ENCODE measurements at places on chromosomes 2 and 18. TPM values are rescaled to one million over a fixed set of nuclear protein-coding genes. Genes with fewer than 3 reads are reported as not detected.
A peak's percentile ranks its signal among the peaks of the same experiment; 100 is the strongest.

GRCh38 chr2:128834880-128835252 lies 516.2 kb upstream of the HS6ST1 start:
- DNase-seq = no peak

- no peak for DNase-seq
These were observed 450.2 kb upstream of the KLHL29 start for GRCh38 chr2:22934747-22935146.

DNA sequence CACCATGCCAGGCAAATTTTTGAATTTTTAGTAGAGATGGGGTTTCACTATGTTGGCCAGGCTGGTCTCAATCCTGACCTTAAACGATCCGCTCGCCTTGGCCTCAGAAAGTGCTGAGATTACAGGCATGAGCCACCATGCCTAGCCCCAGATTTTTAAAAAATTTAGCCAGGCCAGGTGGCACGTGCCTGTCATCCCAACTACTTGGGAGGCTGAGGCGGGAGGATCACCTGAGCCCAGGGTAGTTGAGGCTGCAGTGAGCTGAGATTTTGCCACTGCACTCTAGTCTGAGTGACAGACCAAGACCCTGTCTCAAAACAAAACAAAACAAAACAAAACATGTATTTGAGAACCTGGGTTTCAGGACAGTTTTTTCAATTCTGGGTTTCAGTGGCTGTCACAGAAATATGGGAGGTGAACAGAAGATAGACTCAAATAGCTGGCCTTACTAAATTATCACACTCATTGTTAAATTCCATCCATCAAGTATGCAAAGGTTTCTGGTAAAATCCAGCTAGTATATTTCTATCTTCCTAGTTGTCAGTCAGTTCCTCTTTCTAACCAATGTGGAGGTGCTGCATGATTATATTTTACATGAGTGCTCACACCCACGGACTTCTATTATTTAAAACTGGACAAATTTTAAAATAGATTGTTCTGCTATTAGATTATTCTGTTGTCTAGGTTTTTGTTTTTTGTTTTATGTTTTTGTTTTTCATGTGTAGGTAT lies 5.4 kb downstream of the ALPG start:
- no peak for DNase-seq

DNA sequence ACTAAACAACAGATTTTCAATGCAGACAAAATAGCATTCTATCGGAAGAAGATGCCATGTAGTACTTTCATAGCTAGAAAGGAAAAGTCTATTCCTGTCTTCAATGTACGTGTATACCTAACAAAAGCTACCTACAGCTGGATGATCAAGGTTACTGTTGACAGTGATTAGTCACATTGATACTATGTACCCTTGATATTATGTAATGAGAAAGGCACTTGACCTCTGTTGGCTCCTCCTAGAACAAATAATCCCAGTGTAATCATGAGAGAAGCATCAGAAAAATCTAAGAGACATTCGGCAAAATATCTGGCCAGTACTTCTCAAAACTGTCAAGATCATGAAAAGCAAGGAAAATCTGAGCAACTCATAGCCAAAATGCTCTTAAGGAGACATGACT lies 44.4 kb upstream of the LRRTM4 start:
- DNase-seq = no peak

GRCh38 chr2:3143602-3144001 lies 234.0 kb downstream of the EIPR1 start:
- DNase-seq = no peak

DNA sequence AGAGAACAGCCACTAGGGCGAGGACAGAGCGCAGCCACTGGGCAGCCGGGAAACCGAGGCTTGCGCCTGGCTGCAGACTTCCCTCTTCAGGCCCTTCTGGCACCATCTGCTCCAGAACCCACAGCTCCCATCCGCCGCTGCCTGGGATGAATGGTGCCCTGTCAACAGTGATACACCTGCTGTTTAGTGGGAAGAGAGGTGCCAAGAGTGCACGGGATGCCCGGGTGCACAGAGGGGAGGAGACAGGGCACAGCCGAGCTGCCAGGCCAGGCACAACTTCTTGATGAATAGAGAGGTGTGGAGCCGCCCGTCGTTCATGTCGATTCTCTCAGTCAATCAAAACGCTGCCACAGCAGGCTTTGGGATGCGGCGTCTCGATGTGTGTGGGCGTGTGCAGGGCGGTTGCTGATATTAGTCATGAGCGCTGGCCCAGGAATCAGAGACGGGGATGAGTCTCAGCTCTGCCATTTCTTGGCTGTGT lies 39.5 kb downstream of the RRM2 start:
- DNase-seq = no peak

DNA sequence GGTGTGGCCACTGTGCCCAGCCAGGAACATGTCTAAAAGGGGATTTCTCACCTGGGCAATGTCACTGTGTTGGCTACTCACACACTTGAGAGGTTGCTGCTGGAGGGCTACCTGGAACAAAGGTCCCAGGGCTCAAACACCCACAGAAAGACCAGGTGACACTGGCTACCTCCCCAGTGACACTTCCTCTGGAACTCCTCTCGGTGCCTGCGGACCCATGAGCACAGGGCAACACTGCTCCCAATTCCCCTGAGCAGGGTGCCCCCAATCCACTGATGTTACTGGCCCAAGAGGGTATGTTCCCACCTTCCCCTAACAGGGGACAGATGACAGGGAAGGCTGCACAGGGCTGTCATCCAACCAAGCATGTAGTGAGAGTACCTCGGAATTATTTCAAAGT lies 5.8 kb downstream of the NPPC start:
- DNase-seq = no peak

DNA sequence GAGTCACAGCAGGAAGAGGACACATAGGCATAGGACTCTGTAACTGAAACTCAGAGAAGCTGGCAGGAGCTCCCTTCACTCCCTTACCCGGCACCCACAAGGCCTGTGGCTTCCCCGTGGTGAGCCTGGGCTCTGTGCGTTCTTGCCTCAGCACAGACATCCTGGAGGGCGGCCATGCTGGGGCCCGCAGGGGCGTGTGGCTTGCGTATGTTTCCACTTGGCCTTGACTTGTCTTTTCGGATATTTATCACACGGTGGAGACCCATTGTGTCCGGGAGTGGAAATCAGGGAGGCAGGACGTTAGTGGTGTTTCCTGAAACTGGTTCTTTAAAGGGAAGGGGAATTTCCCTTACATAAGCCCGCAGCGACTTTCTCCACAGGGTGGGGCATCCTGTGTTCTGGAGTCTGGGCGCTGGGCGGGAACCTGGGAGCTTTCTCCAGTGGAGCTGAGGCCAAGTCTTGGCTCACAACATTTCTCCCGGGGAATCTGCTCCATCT lies 49.9 kb upstream of the EML6 start:
- DNase-seq = peak; percentile 54

DNA sequence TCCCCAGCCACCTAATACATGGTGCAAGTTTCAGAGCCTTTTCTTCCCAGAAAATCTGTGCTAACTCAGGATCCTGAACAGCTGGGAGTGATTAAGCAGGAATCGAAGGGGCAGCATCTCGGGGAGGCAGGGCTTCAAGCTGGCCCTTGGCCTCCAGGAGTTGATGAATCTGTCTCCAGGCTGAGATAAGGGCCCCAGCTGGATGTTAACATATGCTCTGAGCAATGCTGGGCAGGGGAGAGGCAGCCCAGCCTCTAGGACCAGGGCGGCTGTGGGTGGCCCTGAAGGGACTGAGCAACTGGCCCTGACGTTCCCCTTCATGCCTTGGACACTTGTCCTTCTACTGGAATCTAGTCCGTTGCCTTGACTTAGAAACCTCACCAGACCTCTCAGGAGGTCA lies 84.1 kb upstream of the EPC2 start:
- DNase-seq = peak; percentile 19

The LYPD6 gene
- total RNA-seq = 4.2 TPM

DNA sequence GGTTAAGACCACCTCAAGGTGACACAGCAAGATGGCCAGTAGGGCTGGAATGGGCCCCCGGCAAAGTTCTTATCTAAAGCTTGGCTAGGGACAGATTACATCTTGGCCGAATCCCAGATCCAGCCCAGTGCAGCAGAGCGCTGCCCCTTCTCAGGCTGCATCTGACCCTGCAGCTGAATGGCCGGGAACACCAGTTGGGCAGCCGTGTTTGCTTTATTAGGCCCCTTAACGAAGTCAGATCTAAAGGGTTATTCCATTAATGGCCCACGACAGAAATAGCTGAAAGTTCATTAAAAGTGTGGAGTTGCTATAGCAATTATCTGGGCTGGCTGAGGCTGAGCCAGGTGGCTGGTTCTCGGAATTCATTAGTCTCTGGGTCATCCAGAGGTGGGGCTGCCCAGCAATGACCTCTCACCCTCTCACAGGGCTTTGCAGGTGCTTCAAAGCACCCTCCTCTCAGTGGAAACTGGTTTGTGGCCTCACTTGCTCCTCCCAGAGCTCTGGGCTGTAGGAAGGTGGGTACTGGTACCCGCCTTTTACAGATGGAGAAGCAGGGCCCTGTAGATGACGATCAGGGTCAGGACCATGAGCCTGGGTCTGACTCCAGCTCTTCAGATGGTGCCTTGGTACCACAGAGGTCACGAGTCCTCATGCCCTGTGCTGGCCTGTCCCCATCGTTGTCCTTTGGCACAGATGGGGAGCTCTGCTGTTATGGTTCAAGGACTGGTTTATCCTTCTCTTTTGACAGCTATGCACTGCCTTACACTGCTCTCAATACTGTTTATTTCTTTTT lies 68.8 kb downstream of the EMX1 start:
- no peak for DNase-seq

DNA sequence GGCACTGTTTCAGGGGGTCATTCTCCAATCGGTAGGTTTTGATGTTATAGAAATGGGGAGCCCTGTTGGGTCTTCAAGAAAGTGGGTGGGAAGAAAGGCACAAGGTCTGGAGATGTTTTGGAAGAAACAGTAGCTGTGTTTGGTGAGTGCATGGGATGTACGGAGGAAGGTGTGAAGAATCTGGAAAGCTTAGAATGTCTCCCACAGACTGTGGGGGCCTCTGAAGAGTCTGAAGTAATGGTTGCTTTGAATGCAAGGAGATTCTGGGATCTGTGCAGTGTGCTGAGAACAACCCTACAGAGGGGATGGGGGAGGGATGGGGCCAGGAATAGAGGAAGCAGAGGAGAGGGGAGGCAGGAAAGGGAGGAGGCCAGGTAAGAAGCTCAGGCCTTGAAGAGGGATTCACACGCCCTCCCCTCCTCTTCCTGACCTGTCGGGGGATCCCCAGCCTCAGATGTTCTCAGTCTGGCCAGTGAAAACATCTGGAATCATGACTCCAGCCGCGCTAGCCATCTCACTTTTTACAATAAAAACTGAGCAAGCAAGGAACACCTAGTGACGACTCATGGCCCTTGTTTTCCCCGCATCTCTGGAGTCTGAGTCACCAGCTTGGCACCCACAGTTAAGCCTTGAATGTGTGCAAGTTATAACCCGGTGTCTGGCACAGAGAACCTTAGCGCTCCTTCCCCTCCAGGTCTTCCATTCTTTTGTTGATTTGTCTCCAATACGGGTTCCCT lies 74.2 kb downstream of the SH3BP4 start:
- DNase-seq = no peak

The TLX2 gene
- total RNA-seq = not detected

DNA sequence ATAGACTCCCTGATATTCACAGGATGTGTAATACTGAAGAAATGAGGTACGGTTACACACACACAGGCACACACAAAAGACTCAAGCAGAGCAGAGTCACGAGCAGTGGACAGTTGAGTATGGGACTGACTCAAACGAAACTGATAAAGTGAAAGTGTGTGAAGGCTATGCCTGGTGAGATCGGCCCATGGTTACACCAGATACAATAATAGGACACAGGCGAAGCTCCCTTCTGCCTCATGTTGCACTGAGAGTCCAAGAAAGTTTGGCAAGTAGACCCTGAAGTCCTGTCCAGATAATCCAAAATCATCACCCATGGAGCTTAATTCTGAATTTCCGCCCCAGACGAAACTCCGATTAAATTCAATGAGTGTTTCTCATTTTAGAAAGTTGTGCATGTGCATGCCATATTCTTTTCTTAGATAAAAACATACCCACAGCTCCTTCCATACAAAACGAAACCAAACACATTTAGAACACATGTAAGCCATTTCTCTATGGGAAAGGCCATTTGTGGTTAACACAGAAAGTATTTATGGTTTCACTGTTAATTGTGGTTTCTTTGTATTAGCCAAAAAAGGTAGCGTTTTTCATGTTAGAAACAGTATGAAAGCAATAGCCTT lies 567.6 kb downstream of the PLCL1 start:
- DNase-seq = peak; percentile 11

The RAB12 gene
- 125 TPM for total RNA-seq

The C18orf32 gene
- total RNA-seq = 20.9 TPM

DNA sequence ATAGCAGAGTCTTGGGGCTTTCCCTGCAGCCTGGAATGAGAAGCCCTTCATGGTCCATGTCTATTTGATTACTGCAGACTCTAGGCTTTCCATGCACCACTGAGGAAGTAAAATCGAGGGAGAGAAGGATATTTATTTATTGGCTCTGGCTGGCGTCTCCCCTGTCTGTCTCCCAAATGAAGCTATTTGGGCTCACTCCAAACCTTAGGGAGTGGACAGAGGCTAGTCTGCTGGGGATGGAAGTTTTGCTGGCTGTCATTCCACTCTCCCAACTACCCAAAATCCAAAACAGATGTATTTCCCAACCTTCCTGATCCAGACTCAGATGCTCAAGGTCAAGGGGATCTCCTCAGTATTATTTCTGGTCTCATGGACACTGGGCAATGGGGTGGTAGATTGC lies 33.7 kb downstream of the TMEM17 start:
- DNase-seq = peak; percentile 52

The PIEZO2 gene
- 27.7 TPM for total RNA-seq

DNA sequence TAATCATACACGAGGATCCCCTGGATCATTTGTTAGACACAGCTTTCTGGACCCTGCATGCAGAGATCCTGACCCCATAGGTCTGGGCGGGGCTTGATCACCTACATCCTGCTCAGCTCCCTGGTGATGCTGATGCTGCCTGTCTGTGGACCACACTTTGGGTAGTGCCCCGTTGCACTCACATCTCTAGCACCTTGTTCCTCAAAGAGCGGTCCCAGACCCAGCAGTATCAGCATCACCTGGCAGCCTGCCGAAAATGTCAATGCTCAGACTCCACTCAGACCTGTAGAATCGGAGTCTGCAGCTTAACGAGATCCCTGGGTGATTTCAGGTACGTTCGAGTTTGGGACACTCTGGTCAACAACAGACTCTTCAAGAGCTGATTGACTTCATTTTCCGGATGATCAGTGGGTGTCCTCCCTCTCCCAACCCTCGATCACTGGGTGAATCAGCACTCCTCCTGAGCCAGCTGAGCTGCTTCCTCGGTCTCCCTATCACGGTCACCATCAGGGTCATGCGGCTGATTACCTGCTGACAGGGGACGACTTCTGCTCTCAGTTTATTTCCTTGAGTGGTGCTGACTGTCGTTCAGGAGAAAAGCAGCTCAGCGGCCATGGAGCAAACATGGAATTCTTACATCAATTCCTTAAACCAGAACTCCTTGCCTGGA lies 150.6 kb upstream of the RAB12 start:
- DNase-seq = no peak

The RTKN gene
- 42.1 TPM for total RNA-seq

The HOXD13 gene
- total RNA-seq = not detected

GRCh38 chr2:88545118-88545517 lies 82.1 kb downstream of the EIF2AK3 start:
- no peak for DNase-seq

The ZNF385B gene
- total RNA-seq = 0.51 TPM

The CERKL gene
- not detected for total RNA-seq

All from tongue (tissue), 3 donors.